ENCODE measurements at places on chromosomes 2 and 18. TPM values are rescaled to one million over a fixed set of nuclear protein-coding genes. Genes with fewer than 3 reads are reported as not detected.

Gene SCN1A
- not detected for total RNA-seq

Gene AKAIN1
- total RNA-seq: not detected

Gene CD207
- total RNA-seq: not detected

Gene FEV
- total RNA-seq: not detected

Gene LHCGR
- total RNA-seq: not detected

Gene PROC
- 1.3 TPM for total RNA-seq

Gene TCF4
- 19.5 TPM for total RNA-seq

Gene SNRPD1
- total RNA-seq: 98.3 TPM

Gene PLB1
- 2.2 TPM for total RNA-seq

Gene TEX44
- total RNA-seq: not detected

Gene PLEKHM3
- total RNA-seq: 3.9 TPM

Gene C2orf74
- 7.3 TPM for total RNA-seq

Gene EML6
- total RNA-seq: 0.42 TPM

Gene LINC00305
- total RNA-seq: not detected

Gene PLA2R1
- 2.1 TPM for total RNA-seq

Gene TTR
- not detected for total RNA-seq

Gene REG3A
- not detected for total RNA-seq

Gene BMP10
- total RNA-seq: not detected

Gene ECEL1
- total RNA-seq: not detected

Gene SULT1C4
- total RNA-seq: not detected

Gene BCL11A
- 10.8 TPM for total RNA-seq

Gene HOXD8
- total RNA-seq: not detected

Gene CAPN14
- total RNA-seq: 4.0 TPM

Gene CYB5A
- 155 TPM for total RNA-seq

Gene GPR35
- total RNA-seq: 0.28 TPM

Gene MSTN
- not detected for total RNA-seq

Gene TFCP2L1
- 12.9 TPM for total RNA-seq

Gene MITD1
- 28.1 TPM for total RNA-seq

Gene MTCL1
- 11.8 TPM for total RNA-seq

Gene AQP4
- total RNA-seq: not detected

Gene ZNF142
- 10.6 TPM for total RNA-seq

Gene VAMP5
- total RNA-seq: 1.9 TPM

Gene GALNT14
- total RNA-seq: 22.8 TPM

Gene NT5C1B
- total RNA-seq: not detected

Gene NR4A2
- total RNA-seq: 0.84 TPM

Gene CHRNA1
- not detected for total RNA-seq

Gene IL36G
- total RNA-seq: 15.7 TPM

Gene GKN1
- total RNA-seq: not detected

Gene PTCD3
- 47.6 TPM for total RNA-seq

Gene SULT1C2
- total RNA-seq: not detected

Gene CCDC141
- total RNA-seq: not detected
